ENCODE measurements at places on chromosomes 3 and 15.

DNA sequence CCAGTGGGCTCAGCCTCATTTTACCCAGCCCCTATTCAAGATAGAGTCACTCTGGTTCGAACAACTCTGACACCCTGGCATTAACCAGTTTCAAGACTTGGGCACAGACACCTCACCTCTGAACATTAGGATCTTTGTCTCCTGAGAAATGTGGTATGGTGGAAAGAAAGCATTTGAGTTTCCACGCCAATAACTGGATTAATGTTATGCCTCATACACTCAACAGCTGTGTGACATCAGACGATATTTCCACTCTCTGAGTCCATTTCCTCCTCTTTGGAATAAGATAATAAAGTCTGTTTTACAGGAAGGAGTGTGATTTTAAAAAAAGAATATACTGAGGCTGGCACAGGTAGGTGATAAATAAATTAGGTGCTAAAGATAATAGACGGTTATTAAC lies 121.3 kb upstream of the CHL1 start:
- DNase-seq = no peak

- no peak for DNase-seq
Observed at GRCh38 chr15:22968366-22968765, 11.8 kb downstream of the CYFIP1 start.

- DNase-seq = no peak
Observed at GRCh38 chr3:51946796-51947195, 4.6 kb downstream of the PARP3 start.

GRCh38 chr3:192831801-192832347 lies 85.8 kb downstream of the MB21D2 start:
- DNase-seq = no peak

- no peak for DNase-seq
Observed at GRCh38 chr3:163056874-163057497, 1560.4 kb downstream of the OTOL1 start.

DNA sequence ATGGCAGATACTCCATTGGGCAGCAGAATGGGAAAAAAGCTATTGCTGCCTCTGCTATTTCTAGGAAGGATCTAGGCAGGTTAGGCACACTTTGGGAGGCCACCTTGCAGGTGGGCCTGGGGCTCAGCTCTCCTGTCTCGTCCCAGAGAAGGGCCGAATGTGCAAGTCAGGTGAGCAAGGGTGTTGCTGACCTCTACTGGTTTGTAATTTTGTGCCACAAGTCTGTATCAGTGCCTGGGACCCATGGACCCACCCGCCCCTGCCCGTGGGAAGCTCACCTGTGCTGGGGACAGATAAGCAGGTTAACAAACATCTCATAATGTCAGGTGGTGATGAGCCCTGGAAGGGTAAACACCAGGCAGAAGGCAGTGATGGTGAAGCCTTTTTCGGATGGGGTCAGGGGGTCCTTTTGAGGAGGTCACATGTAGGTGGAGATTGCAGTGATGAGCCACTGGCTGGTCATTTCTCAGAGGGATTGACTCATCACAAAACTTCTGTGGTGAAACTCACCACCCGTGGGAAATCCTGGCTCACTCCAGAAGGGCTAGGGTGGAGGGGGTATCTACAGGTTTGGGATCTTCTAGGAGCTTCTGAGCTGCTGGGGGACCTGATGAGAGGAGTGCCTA lies 161.3 kb downstream of the KLF13 start:
- no peak for DNase-seq

DNA sequence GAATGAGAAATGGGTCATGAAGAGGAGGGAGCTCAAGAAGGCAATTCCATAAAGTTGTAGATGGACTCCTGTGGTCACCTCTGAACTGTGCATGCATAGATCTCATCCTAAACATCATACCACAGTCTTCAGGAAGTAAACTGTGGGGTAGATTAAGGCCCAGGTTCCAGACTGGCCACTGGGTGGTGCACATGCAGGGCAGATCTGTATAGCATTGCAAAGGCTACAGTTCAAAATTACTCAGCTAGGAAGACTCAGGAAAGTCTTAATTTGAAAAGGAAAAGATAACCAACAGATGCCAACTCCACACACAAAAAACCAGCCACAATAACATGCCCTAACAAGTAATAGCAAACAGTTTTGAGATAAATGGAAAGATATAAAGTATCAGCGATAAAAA lies 20.3 kb downstream of the KY start:
- no peak for DNase-seq

DNA sequence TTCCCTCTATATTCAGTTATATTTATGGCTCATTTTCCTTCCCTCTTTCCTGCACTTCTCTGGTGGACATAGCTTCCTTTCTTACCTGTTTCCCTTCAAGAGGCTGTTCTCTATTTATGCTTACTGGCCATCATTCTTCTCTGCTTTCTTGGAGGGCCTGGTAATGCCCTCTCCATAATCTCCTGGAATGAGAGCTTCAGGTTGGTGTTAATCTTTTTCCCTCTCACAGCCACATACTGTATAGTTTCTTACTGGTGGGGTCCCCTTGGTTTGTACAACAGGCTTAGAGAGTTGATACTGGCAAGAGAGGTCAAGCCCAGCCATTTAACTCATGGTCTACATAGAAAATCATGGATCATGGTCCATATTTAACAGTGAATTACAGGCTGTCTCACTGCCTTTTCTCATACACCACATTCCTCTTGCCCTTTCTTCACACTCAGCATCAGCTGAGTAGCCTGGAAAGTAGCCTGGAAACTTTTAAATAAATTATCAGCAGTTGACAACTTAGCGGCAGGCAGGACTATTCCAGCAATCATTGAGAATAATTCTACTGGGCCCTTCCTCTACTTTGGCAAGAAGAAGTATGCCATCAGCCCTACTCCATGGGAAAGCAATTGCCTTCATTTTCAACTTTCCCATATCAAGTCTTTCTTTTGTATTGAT lies 38.0 kb upstream of the DPH6 start:
- DNase-seq = no peak

GRCh38 chr15:92361321-92362000 lies 32.2 kb upstream of the ST8SIA2 start:
- no peak for DNase-seq

DNA sequence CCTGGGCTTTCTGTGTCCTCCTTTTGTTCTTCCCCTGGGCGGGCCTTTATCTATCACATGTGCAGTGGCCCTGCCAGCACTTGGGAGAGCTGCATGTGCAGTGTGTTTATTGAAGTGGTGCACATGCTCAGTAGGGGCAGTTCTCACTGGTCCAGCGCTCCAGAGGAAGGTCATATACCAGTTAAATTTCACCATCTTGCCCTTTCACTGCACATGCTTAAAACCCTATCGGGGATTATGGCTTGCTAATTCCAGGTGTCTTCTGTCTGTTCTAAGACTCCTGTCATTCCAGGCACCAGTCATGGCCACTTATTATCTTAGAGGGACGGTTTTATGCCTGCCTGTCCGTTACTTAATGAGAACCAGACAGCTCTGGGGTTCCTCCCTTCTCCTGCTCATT lies 52.2 kb downstream of the ROPN1B start:
- DNase-seq = no peak

- no peak for DNase-seq
Observed at GRCh38 chr3:115513416-115513800, 109.9 kb upstream of the GAP43 start.

DNA sequence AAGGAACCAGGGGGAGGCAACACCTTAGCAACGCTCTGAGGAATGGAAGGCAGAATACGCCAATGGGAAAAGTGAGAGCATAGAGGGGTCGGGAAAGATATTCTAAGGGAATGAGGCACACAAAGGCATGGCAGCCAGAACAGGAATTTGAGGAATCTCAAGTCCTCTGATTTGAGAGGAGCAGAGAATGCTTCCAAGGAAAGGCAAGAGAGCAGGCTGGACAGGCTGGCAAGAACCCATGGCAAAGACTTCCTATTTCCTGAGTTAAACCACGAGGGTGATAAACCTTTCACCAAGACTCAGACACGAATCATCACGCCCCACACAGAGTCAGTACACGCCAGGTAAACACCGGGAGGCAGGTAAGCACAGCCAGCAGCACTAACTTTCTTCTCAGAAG lies 109.8 kb downstream of the IGF2BP2 start:
- DNase-seq = no peak

- DNase-seq = no peak
Observed at GRCh38 chr3:171455603-171456550, 4.3 kb downstream of the TNIK start.

GRCh38 chr3:186236357-186237020 lies 125.5 kb downstream of the DGKG start:
- DNase-seq = no peak

DNA sequence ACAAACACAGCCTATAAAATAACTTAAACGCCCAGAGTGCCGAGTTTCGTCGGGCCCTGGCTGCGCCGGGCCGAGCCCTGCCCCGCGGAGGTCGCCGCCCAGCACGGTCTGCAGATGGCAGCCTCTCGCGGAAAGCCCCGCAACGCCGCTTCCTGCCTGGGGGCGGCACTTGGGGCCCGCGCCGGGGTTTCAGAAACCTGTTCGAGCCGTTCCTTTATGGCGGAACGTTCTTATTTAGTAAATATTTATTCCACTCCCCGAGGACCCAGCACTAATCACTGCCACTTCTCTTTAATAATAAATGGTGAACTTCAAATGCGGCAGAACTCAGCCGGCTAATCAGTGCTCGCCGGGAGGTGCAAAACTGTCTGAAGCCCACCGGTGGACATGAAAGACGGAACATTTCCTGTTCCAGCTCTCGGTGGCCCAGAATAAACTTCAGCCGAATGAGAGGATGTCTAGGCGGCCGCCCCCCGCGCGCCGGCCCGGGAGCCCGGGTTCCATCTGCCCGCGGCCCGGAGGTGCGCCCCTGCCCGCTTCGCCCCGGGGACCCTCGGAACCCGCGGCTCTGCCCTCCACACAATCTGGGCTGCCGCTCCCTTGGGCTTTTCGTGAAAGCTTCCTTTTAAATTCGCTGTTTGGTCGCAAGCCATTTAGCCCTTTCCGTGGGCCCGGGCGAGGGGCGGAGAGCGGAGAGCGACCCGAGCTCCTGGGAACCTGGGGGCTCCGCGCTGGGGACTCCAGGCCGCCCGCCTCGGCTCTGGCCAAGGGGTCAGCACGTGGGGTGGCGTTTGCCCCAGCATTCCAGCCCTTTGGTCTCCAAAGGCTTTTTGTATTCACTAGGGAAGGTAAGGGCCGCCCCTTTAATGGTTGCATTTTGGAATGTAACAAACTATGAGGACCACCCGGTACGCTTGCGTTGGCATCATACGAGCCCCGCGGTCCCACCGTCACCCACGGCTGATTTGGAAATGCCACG lies 110.8 kb upstream of the ATP11B start:
- DNase-seq = no peak

- no peak for DNase-seq
Observed at GRCh38 chr3:146300768-146301167, 49.9 kb upstream of the PLSCR4 start.

DNA sequence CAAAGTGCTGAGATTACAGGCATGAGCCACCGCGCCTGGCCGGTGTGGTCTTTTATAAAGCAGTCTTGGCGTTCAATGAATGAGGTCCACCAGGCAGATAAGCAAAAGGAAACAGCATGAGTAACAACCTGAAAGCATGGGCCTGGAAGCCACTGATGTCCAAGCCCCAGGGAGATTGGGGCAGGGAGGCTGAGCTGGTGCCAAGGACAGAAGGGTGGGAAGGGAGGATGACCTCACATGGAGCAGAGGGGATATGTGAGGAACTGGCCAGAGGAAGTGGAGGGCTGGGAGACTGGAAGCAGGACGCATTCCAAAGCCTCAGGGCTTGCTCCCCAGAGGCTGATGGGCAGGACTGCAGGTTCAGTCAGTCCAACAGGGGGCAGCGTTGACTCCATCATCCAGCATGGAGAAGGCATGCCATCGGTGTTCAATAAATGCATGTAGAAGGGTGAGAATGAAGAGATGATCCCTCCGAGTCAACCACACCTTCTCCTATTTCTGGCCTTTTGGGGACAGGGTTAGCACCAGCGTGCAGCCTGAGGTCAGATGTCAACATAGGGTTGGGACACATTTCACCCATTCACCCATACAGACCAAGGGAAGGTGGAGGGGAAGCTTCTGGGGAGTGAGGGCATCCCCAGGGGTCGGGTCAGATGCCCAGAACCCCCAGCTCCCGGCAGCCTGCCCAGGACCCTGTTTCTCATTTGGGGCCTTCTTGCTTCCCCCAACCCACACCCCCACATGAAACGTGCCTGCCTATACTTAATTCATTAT lies 14.8 kb downstream of the MYL3 start:
- no peak for DNase-seq

DNA sequence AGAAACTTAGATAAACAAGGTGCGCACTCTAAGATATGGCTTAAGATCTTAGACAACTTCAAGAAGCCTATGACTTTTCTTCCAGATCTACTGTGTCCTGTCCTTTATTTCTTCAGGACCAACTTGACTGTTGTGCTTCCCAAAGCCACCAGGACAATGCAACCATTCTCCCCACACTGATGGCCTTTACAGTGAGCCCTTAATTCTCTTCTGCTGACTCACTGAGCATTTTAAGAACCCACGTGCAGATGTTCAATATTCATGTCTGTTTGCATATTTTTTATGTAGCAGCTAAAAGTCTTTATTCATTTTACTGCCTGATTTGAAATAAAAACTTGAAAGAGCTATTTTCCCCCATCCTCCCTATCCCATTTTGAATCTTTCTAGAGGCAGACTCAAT lies 103.3 kb upstream of the SLC2A2 start:
- no peak for DNase-seq

- no peak for DNase-seq
Observed at GRCh38 chr3:135927155-135927554, 38.4 kb upstream of the PPP2R3A start.

- DNase-seq = no peak
Observed at GRCh38 chr3:131733086-131733841, 230.5 kb upstream of the MRPL3 start.

DNA sequence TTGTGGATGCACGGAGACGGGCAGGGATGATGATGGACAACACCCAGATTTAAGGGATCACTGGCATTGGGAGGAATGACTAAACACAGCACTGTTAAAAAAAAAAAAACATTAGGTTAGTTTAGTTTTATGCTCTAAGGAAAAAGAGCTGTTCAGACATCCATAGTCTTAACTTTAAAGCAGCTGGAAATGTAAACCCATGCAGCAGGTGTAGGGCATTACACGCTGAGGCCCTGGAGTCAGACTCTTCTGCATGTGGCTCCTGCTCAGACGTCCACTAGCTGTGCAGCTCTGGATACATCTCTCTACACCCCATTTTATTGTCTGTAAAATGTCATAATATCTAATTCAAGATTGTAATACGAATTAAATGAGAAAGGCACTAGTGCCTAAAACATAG lies 191.8 kb upstream of the RASGRP1 start:
- DNase-seq = no peak

- no peak for DNase-seq
Observed at GRCh38 chr3:157718800-157719199, 215.6 kb upstream of the VEPH1 start.

All from cortex of kidney (tissue), 1 donor.